ENCODE measurements at places on chromosomes 3 and 15.

DNA sequence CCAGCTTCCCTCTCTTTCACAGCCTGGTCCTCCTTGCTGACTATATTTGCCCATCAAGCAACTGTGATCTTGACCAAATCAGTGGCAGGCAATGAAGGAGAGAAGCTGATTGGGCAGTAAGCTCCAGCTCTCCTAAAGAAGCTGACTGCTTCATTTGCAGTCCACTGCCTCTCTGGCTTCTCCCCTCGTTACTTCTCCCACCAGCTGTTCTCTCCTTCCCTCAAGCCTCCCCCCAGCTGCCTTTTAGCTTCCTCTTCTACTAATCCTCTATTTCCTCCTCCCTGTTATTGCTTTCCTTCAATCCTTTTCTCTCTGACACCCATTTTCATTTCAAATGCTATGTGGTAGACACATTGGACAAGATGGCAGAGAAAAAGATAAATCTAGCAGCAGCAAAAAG lies 474.7 kb upstream of the UBE2E2 start:
- no peak for DNase-seq

DNA sequence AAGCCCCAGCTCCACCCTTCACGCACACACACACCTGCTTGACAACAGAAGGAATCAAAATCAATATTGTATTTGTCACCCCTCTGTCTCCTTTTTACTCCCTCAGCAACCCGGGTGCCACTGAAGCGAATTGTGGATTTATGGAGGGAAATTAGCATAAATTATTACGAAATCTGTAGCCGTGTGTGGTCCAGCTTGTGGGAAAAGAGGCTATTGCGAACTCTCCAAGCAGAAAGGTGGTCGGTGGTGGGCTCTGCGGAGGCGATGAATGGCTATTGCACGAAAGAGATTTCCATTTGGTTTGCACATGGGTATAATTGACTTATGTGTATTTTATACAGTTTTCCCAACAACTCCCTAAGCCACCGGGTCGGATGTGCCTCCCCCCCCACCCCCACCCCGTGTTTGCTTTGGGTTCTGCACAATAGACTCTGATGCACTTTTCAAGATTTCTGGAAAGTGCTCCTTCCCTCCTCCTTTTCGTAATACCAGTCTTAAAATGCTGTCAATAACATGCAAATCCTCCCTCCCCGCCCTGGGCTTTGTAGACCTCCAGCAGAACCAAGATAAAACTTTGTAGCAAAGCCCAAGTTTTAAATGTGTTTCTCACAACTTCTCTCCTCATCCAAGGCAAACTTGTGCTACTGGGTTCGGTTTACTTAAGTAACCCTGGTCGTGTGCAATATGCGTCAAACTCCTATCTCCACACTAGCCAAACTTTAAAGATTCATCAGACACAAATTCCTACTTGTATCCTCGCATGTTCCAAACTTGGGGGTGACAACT lies 3.1 kb upstream of the FOXB1 start:
- DNase-seq, result peak; percentile 84

GRCh38 chr3:186264608-186265400 lies 97.2 kb downstream of the DGKG start:
- no peak for DNase-seq

- DNase-seq, result peak; percentile 54
Measured at GRCh38 chr15:33448151-33448550, 137.4 kb downstream of the RYR3 start.

DNA sequence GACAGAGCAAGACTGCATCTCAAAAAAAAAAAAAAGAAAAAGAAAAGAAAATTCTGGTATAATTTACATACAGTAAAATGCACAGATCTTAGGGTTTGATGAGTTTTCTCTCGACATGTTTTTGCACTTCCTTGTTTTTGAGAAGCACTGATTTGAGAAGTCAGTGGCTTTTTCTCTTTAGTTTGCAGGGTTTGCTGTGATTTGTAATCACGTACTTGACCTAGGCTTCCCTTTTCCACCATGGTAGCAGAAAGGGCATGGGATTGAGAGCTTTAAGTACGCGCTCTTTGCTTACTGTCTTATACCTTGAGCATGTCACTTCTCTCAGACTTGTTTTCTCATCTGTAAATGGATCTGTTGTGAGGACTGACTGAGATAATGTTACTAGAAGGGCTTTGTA lies 4.1 kb downstream of the VHL start:
- DNase-seq, result no peak

All from NCI-H1417 (cell line).